ENCODE measurements at places on chromosomes 12 and 14.

GRCh38 chr12:122116707-122117535 lies 38.4 kb downstream of the MLXIP start:
- DNase-seq = peak; percentile 24

- DNase-seq = no peak
Measured at GRCh38 chr12:64172143-64172970, 49.7 kb downstream of the KICS2 start.

- DNase-seq = no peak
Measured at GRCh38 chr14:86944434-86944833, 1048.5 kb downstream of the GALC start.

- no peak for DNase-seq
Measured at GRCh38 chr12:102478405-102479098, 1.8 kb downstream of the IGF1 start.

- no peak for DNase-seq
Measured at GRCh38 chr12:13788626-13789025, 192.8 kb downstream of the GRIN2B start.

GRCh38 chr12:10171973-10172728 lies at the start of gene OLR1:
Gene OLR1, minus strand, starts transcription at chr12:10172132. Its CDS starts 55 bp downstream, at chr12:10172077.
- no peak for DNase-seq

DNA sequence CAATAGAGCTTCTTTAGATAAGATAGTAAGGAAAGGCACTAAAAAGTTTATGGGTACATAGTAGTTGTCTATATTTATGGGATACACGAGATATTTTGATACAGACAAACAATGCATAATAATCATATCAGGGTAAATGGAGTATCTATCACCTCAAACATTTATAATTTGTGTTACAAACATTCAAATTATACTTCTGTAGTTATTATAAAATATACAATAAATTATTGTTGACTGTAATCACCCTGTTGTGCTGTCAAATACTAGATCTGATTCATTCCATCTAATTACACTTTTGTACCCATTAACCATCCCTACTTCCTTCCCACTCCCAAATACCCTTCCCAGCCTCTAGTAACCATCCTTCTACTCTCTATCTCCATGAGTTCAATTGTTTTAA lies 179.7 kb downstream of the FOXG1 start:
- no peak for DNase-seq

DNA sequence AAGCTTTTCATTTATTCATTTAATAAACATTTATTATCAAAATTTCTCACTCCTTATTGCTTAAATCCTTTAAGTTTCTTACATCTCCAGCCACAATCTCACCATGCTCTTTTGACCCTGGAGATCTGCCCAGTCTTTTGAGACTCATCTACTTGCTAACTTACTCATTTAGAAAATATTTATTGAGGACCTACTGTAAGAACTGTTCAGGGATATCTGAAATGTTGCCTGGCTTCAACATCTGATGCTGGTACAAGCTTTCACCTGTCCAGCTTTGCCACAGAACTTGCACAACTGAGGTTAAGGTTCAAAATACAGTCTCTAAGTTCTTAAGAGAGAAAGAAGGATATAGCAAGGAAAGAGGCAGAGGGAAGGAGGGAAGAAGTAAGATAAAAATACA lies 17.5 kb upstream of the GXYLT1 start:
- no peak for DNase-seq

DNA sequence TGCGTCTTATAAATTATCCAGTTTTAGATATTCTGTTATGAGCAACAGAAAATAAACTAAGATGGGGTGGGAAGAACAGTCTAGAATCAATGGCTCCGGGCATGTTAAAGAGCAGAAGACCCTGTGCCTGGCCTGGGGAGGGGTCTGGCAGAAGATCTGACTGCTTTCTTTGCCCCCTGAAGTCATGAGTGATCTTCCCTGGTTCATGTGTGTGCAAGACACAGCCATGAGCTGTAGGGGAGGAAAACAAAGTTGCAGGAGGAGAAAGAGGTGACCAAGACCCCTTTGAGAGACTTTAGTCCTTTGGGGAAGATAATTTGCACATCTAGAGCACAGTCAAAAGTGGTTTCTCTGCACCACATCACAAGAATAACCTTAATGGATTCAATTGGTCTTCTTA lies 4.8 kb downstream of the LACRT start:
- no peak for DNase-seq

DNA sequence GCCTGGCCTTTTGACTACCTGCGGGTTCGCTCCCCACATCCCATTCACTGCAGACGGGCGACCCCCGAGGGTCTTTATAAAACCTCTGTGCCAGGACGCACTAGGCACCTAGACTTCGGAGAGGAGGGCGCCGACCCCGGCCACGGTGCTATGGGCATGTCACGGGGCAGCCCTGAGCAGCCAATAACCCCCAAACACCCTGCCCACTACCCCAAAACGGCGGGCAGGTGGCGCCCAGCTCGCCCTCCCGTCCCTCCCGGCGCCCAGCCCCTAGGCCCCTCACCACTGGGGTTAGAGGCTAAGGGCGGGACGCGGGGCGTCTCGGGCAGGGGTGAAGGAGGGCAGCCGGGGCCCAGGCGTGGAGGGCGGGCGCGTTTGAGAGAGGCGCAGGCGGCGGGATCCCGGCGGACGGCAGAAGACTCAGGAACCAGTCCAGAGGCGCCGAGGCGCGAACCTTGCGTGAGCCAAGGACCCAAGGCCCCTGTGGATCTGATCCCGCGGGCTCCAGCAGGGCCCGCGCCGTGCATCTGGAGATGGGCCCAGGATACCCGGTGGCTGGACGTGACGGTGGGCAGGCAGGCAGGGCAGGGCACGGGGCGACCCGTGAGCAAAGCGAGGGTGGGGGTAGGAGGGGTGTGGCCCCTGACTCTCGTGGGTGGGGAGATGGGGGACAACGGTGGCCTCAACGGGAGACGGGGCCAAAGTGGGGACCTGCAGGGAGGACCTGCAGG lies 11.1 kb downstream of the KRT85 start:
- no peak for DNase-seq

GRCh38 chr14:94343238-94344005 lies 20.3 kb upstream of the SERPINA6 start:
- DNase-seq = no peak

GRCh38 chr12:55703901-55704761 lies 3.6 kb downstream of the ITGA7 start:
- DNase-seq = no peak

GRCh38 chr12:29754235-29755189 lies 29.2 kb downstream of the TMTC1 start:
- DNase-seq = no peak

DNA sequence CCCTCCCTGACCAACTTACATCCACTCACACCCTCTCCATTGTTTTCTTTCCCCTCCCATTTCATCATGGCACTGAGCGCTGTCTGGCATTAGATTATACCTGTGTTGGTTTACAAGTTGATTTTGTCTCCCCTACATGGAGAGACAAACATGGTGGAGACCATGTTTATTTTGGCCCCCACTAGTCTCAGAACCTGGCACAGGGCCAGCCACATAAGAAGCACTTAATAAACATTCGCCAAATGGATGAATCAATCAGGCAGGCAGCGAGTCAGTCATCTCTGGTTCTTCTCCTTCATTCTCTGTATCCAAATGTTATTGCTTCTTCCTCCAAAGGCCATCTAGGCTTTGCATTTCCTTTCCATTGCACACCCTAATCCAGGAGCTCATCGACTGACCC lies 177.4 kb downstream of the DPF3 start:
- DNase-seq = no peak

GRCh38 chr12:116391501-116391900 lies 114.0 kb upstream of the MED13L start:
- DNase-seq = no peak

DNA sequence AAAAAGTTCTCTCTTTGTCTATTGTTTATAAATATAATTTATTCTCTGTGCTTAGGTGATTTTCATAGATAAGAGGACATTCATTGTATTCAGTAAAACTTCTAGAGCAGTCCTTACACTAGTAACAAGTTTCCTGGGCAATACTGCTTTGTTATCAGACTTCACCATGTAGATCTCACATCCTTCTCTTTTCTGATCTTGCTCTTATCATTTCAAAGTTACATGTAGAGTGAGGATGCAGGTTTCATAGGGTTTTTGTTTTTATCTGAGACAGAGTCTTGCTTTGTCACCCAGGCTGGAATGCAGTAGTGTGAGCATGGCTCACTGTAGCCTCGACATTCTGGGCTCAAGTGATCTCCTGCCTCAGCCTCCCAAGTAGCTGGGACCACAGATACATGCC lies 789.5 kb downstream of the DIO2 start:
- no peak for DNase-seq

DNA sequence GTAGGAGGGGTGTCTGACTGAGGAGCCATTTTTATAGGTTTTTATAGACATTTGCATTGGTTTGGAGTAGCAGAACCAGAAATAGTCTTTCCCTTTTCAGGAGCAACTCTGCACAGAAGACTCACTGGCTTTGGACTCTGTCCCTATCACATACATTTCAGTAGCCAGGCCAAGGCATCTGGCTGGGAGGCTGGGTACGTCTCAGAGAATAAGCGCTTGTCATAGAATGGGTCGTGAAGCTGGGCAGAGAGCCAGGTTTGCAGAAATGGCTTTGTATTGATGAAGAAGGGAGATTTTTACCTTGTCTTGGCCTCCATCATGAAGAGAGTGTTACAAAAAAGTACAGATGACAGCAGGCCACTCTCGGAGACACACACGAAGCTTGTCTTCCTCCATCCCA lies 98.6 kb downstream of the CACNA1C start:
- DNase-seq = no peak

- DNase-seq = no peak
Measured at GRCh38 chr12:47088021-47088944, 8.5 kb upstream of the AMIGO2 start.

GRCh38 chr14:90675399-90675798 lies 140.8 kb downstream of the TTC7B start:
- peak; percentile 63 for DNase-seq

DNA sequence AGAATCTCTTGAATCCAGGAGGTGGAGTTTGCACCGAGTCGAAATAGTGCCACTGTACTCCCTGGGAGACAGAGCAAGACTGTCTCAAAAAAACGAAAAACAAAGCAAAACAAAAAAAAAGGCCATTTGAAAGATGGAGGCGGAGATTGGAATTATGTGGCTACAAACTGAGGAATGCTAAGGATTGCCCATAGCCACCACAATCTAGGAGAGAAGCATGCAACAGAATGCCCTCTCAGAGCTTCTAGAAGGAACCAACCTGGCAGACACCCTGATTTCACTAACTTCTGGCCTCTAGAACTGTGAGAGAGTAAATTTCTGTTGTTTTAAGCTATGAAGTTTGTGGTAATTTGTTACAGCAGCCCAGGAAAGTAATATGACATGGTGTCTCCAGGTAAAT lies 50.1 kb upstream of the LIMA1 start:
- DNase-seq = no peak

GRCh38 chr14:100017553-100017952 lies 47.7 kb upstream of the EVL start:
- DNase-seq = peak; percentile 48

- DNase-seq = no peak
Measured at GRCh38 chr12:40917561-40917960, 225.3 kb downstream of the CNTN1 start.

- no peak for DNase-seq
Measured at GRCh38 chr14:68908803-68909202, 70.3 kb downstream of the ACTN1 start.

DNA sequence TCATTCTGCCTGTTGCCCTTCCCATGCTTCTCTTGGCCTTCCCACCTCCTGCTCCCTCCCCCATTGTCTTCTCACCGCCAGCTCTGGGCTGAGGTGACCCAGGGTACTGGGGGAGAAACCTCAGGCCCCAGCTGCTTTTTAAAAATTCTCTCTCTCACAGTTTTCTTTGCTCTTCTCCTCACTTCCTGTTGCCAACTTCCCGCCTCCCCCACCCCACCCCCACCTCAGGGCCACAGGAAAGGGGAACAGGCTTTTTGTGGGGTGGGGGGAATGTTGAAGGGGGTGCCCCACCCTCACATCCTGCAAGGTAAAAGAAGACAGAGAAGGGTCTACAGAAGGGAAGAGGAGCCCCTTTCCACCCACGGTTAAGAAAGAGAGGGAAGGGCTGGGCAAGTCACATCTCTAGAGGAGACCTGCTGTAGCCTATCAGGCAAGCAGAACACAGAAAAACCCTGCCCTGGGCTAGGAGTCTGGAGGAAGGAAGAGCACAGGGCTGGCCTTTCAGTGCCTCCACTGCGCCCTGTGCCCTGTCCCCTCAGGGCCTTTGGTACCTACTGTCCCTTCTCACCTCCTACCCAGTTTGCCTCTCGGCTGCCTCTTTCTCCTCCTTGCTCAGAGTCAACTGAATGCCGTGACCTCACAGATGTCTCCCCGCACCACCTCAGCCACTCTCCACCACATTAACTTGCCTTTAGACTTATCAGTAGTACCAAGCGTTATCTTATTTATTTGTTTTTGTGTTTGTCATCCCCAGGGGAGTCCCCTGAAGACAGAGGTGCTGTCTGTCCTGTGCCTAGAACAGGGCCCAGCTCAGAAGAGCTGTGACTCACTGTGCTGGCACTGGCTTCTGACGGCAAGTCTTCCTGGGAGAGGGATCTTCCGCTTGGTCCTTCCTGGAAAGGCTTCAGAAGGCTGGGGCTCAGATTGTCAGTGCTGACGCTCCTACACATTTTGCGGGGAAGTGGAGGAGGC lies 1.7 kb downstream of the ARHGAP9 start:
- no peak for DNase-seq

DNA sequence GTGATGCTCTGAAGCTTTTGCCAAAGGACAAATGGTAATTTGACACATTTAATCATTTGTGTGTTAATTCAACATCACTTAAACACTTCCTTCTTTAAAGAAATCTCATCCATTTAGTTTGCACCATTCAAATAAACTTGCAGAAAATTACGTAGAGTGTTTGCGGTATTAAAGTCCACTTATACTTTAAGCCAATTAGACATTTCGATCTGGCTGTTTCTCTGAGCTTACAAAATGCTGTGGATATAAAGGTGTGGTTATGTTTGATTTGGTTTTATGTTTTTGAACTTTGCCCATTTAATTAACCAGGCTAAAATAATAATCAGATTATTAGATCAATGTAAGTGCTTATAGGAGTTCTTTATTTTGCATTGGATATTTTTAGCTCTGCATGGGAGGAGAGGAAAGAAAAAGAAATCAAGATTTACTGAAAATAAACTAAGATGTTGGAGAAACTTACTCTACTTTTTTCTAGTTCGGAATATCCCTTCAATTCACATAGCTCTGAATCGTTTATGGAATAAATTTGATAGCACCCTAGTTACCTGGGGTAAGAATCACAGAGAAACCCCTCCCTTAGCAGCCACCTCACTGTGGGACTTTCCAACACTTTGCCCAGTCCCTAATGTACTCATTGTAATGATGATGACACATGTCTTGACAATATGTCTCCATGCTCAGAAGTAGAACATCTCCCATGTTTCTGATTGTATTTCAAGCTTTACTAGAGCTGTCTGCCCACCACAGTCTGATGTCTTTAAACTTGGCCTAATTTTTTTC lies 268.0 kb downstream of the BTG1 start:
- DNase-seq = no peak

- DNase-seq = no peak
Measured at GRCh38 chr12:43835264-43835655, 621 bp upstream of the TMEM117 start.

- DNase-seq = no peak
Measured at GRCh38 chr12:102645968-102646367, 165.6 kb upstream of the IGF1 start.

- peak; percentile 31 for DNase-seq
Measured at GRCh38 chr12:127809275-127809674, 457.7 kb upstream of the TMEM132C start.

All from AG08396 (cell line).